ENCODE measurements at places on chromosomes 6 and 20.

DNA sequence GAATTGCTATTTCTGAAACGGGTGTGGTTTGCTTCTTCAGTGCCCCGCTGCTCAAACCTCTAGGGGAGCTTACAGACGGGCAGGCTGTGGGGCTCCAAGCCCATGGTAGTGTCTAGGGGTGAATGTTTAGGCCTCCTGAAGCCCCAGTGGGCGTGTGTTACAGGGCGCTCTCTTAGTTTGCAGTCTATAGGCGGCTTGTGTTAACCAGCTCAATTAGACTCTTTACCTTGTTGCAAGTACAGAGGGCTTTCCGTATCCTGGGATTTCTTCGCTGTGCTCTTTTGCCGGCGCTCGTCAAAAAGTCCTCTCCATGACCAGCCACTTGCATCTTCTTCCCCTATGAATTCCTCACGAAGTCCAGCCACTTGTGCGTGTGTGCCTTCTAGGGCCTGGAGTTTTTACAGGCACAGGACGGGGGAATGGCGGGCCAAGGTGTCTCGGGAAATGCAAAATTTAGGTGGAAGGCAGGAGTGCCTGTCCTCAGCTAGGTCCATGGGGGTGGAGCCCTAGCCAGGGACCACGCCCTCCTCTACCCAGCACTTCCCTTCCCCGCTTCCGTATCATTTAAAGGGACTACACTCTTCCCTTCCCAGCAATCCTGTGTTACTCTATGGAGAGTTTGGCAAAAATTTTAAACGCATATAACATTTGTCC is 94.5 kb downstream of the HTR1B start:
- no peak for DNase-seq

- DNase-seq = no peak
These were observed 182.8 kb upstream of the FOXQ1 start for GRCh38 chr6:1129131-1129530.

DNA sequence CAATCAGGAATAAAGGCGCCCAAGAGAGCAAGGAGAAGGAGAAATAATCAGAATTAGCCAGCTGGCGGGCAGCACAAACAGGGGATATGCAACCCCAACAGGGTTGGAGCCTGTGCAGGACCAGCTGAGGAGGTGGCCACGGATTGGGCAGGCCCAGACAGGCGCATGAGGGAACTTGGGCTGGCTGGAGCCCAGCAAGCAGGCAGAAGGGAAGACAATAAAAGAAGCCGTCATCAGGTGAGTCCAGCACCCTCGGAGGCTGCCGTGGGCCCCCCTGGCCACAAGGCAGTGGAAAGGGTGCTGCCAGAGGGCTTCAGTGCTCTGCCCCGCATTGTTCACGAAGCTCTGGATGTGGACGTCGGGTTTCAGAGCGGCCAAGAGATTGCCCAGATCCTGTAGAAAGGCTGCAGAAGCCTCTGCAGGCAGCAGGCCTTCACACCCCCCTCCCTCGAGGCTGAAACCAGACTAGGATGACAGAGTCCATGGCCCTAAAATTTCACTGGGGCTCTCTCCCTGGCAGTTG is 28.4 kb upstream of the MAFB start:
- DNase-seq = no peak

GRCh38 chr6:42368181-42368580 is 83.5 kb downstream of the TRERF1 start:
- no peak for DNase-seq

- DNase-seq = no peak
These were observed 125.8 kb upstream of the ENPP5 start for GRCh38 chr6:46296586-46296985.

GRCh38 chr20:24958506-24959385 is 9.7 kb downstream of the CST7 start:
- DNase-seq = peak; percentile 39

- DNase-seq = no peak
These were observed 989.7 kb downstream of the EYS start for GRCh38 chr6:64717281-64717680.

GRCh38 chr20:26315054-26315453 is 618.4 kb upstream of the ZNF337 start:
- DNase-seq = no peak

DNA sequence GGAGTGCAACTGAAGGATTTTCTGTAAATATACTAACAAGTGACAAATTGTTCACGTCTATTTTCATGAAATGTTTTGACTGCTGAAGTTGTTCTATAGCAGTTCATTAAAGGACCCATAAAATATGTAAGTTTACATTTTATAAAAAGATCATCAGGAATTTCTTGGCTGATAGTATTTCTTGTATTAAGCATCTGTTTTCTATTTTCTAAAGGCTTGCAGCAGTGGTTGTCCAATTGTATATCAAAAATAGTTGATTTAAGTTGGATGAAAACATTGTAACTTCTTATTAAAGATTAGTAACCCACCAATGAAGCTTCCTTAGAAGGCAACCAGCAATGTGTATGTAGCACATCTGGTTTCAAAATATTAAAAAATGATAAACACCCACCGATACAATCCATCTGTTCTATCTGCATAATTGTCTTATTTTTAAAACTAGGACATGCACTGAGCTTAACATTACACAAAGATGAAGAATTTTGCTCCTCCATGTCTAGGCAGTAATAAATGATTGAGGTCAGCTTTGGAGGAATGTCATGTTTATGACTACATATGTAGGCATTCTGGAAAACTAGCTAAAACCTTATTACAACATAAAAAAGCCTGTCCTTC is 301.3 kb upstream of the TCF21 start:
- no peak for DNase-seq

- no peak for DNase-seq
These were observed 439.7 kb downstream of the RFPL4B start for GRCh38 chr6:112786801-112787200.

DNA sequence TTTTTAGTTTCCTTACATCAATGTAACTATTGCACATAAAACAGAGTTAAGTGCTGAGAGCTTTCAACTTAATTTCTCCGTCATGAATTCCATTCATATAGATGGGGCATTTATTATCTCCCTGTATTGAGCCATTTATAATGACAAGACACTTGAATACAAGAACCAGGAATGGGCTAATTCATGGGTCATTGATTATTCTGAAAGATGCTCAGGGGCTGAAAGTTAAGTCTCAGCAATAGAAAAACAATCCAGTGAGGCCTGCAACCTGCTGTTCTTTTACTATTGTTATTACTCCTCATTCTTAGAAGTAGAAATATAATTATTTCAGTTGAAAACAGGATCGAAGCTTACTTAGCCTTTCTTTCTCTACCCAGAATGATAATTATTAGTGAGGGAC is 307.7 kb downstream of the MMUT start:
- DNase-seq = no peak

DNA sequence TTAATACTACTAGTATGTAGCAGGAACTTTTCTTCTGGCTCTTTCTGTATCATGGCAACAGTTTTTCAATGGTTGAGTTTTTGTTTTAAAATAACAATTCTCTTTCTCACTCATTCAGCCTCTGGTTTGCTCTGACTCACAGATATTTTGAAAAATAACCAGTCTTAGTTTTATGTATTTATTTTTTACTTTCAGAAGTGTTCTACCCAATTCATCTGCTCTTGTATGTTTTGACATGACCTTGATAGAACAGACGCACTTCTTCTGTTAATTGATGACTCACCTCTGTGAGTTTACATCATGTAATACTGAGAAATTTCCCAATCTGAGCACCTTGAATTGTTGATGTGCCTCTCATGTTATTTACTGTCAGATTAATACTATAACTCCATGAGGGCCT is 178.9 kb downstream of the SASH1 start:
- DNase-seq = no peak

DNA sequence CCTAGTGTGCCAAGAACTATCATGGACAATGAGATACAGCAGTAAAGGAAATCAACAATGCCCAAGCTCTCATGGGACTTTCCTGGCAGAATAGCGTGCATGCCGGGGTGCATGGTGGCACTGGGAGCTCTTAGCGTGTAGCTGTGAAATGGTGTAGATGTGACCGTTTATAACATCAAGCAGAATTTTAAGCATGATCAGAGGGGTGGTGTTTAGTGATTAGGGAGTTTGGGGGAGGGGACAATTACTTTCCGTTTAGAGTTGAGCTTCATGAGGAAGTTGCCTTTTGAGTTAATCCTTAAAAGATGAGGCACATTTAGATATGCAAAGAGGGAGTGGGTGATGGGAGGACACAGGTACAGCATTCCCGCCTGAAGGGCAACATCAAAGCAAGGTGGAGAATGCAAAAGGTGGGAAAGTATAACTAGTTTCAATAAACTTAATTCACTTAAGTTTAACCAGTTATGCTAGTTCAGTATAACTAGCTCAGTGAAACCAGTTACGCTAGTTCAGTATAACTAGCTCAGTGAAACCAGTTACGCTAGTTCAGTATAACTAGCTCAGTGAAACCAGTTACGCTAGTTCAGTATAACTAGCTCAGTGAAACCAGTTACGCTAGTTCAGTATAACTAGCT is 661.6 kb downstream of the QKI start:
- no peak for DNase-seq

DNA sequence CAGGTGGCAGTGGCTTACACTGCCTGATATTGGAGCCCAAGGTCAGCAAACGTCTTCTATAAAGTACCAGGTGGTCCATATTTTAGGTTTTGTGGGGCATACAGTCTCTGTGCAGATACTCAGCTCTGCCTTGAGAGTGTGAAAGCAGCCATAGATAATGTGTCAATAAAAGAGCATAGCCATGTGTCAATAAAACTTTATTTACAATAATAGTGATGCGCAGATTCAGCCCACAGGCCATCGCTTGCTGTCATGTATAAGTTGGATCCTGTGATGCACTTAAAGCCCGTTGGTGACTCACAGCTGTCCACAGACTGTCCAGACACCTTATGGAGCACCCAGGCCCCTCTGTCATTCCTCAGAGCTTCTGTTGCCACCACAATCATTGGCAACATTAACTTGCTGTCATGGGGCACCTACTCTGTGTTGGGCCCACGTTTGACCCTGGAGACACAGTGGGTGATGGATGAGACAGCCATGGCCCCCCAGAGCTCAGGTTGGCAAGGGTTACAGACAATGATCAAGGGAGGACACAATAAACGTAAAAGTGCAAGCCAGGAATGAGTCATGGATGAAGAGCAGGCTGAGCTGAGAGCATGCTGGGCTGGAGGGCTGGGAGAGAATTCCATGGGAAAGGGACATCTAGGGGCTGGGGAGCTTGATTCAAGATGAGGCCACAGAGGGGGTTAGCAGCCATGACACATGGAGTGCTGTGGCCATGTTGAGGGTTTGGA is 173.6 kb downstream of the TAF4 start:
- no peak for DNase-seq

DNA sequence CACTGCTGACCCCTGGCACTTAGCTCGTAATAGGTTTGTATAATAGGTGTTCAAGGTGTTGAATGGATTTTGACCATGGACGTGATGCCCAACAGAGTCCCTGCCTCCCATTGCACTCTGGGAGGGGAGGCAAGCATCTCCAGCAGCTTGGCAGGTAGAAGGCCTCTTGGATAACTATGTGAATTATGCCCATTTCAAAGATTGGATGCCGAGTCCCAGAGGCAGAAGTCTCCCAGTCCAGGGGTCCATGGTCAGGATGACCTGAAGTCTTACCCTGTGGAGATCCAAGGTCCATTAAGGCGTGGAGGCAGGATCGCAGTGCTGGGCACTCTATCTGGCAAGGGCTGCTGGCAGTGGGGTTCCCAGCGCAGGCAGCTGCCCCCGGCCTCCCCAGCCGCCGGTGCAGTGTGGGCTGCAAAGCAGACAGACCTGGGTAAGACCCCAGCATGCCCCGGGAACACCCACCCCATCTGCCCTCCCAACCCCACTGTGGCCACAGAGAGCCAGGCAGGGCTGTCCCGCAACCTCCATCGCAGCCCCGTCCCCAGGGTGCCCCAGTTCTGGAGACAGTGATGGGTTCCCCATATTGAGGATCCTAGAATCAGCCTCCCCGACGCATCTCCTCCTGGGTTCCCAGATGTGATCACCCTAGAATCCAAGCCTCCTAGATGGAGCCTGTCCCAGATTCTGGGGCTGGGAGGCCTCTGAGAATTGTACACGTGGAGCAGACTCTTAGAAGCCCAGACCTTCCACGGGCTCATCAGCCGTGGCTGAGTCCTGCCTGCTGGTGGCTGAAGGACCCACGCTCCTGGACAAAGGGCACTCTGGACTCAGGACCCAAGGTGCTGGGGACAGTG is 44.6 kb downstream of the APCDD1L start:
- DNase-seq = no peak
